NCI-H1694 treated with DMSO at 0.1 percent for 48 hours (cell line): ENCODE measurements at places on chromosomes 2 and 18.
A peak's percentile ranks its signal among the peaks of the same experiment; 100 is the strongest.

- no peak for DNase-seq
Measured at GRCh38 chr2:191994749-191995148, 147.9 kb upstream of the CAVIN2 start.

DNA sequence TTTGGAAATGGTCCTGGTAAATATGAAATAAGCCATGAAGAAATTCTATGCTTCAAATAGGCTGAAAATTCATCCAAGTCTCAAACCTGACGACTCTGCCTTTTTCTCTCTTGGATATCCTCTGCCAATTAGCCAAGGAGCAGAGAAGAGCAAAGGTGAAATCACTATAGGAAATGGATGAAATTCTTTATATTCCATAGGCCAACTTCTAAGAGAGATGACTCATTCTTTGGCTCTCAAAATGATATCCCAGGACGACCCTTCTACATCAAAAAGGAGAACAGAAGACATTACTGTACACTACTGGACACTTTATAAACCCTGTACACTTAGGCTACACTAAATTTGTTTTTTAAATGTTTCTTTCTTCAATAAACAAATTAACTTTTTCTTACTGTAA lies 22.7 kb downstream of the PDE1A start:
- no peak for DNase-seq

DNA sequence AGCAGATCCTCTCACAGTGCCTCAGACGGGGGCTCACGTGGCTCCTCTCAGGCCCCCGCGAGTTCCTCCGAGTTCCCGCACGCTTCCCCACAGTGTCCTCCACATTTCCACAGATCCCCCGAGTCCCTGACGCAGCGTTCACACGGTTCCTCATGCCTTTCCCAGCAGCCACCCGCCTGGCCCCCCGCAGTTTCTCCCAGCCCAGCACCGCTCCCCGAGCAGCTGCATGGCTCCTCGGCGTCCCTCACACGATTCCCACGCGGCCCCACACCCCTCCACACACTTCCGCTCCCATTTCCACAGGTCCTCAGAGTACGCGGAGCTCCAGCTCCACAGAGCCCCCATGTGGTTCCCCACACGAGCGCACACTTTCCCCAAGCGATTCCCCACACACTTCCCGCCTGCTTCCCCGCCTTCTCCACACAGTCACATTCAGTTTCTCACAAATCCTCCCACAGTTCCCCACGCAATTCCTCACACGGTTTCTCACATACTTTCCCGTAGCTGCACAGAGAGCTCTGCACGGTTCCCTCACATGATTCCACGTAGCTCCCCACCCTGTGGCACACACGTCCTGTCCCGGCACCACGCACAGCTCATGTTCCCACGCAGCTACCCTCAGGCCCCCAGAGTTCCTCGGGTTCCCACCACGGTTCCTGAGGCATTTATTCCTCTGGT lies 39.9 kb downstream of the KIF1A start:
- DNase-seq, result no peak

DNA sequence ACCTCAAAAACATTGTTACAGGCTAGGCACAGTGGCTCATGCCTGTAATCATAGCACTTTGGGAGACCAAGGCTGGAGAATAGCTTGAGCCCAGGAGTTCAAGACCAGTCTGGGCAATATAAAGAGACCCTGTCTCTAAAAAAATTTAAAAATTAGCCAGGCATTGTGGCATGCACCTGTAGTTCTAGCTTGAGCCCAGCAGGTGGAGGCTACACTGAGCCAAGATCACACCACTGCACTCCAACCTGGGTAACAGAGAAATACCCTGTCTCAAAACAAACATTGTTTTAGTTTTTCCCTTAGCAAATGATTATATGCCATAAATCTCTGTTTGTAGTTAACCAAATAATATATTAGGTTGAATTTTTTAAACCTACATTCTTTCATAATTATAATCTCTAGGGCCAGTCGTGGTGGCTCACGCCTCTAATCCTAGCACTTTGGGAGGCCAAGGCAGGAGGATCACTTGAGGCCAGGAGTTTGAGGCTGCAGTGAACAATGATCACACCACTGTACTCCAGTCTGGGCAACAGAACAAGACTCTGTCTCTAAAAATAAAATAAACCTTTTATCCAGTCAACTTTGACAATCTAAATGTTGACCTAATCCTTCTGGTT lies 13.3 kb upstream of the CYP20A1 start:
- peak; percentile 15 for DNase-seq
